ENCODE measurements at places on chromosomes 11 and 22.

DNA sequence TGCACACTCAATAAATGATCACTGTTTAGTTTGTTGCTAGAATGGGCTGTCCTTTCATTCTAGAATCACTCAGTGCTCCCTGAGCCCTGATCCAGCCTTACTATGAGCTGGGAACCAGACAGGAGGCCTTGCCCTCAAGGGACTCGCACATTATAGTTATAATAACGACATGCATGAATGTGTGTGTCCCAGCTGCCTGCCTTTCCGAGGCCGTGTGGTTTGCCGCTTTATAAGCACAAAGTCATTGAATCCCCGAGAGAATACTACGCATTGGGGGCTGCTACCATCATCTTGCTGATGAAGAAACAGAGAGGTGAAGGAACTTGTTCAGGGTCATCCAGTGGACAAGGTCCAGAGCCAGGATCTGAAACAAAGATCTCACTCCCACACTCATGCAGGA, 75.7 kb downstream of the NFAM1 start:
- no peak for DNase-seq

- DNase-seq, result no peak
Observed at GRCh38 chr11:130219148-130219547, 59.6 kb downstream of the ST14 start.

- DNase-seq, result no peak
Observed at GRCh38 chr11:46461461-46461927, 69.9 kb upstream of the CHRM4 start.

- no peak for DNase-seq
Observed at GRCh38 chr11:79406376-79406775, 34.5 kb downstream of the TENM4 start.

DNA sequence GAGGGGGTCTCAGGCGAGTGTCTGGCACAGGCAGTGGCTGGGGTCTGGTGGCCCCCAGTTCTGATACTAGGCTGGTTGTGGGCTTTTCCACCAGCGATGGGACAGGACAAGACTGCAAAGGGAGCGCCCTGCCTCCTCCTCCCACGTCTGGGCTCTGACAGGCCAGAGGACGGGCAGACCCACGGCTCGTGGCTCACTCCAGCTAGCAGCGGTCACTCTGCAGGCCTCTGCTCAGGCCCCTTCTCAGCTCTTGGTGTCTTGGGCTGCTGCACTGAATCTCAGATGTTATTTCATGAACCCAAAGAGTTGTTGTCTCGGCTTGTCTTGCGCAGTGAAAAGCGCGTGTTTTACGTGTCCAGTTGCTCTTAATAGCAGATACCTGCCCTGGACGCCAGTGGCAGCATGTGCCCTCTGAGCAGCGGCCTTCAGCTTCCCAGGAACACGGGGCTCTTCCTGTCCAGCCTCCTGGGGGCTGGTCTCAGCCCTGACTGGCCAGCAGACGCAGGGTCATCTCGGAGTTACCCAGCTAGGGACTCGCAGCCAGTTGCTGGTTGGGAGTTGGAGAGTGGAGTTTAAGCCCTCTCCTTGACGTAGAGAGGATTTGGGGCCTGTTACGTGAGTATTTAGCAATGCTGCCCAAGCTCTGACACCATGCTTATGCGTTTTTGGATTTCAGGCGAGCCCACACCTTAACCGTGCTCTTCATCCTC, 9.6 kb downstream of the PTDSS2 start:
- DNase-seq, result no peak

DNA sequence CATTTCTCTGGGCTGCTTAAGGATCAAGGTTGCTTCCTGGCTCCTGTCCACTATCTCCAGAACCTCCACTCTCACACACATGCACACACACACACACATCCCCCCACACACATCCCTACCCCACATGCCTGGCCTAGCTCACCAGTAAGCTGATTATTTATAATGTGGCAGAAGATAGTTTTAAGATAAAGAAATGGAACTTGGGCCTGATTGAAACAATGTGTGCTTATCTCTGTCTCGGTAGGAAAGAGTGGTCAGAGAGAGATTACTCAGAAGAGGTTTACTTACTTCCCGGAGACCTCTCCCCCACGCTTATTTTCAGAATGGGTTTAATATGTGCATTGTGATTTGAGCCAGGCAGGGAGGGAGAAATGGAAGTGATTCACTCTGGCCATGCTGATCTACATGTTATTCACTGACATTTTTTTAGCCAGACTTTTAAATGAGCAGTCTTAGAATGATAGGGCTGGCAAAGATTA, 422.4 kb downstream of the TENM4 start:
- no peak for DNase-seq

DNA sequence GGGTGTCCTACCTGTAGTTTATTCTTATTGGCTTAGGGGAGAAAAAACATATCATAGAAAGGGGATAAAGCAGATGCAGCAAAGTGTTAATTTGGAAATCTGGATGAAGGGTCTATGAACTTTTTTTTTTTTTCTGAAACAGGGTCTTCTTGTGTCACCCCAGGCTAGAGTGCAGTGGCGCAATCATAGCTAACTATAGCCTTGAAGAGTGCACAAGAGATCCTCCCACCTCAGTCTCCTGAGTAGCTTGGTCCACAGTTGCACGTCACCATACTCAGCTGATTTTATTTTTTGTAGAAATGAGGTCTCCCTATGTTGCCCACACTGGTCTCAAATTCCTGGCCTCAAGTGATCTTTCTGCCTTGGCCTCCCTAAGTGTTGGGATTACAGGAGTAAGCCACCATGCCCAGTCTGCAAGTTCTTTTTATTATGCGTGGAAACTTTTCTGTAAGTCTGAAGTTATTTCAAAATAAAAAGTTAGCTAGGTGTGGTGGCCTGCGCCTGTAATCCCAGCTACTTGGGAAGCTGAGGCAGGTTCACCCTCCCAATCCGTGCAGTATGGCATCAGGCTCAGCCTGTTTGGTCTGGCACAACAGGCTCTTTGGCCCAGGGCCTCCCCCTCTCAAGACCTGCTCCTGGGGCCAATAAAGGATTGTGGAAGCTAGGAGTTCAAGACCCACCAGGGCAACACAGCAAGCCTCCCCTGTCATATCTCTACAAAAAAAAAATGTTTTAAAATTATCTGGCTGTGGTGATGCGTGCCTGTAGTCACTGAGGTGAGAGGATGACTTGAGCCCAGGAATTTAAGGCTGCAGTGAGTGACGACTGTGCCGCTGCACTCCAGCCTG, 111.9 kb downstream of the MED15 start:
- no peak for DNase-seq

DNA sequence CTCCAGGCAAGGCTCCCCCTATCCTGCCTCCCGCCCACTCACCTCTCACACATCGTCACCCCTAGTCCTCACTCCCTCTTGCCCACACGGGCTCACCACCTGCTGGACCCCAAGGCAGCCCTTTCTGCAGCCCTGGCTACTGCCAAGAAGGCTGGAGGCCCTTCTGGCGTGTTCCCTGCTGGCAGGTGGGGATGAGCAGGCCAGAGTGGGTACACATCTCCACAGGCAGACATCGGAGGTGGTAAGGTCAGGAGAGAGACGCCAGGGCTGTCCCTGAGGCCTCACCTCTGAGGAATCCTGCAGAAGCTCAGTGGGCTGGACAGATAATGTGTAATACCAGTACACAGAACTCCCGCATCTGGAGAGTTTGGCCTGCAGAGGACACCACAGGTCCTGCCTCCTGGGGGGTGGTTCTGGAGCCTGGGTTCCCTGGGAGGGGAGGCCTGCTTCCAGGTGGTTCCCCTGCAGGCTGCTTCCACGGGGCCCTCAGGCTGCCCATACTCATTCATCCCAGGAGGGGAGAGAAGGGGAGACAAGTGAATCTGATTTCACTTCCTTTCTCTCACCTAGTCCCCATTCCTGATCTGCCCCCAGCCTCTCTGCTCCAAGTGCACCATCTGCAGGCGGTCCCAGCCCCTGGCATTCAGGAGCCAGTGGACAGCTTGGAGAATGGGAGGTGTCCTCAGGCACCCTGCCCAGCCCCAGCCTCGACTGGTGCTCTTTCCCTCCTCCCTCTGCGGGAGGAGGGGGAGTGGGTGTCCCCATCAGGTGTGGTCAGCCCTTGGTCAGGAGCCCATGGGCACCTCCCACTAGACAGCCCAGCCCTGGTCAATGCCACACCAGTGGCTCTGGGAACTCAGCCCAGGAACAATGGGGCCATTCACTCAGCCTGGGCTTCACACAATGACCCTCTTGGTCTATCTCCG, 6.1 kb upstream of the CHST1 start:
- no peak for DNase-seq

DNA sequence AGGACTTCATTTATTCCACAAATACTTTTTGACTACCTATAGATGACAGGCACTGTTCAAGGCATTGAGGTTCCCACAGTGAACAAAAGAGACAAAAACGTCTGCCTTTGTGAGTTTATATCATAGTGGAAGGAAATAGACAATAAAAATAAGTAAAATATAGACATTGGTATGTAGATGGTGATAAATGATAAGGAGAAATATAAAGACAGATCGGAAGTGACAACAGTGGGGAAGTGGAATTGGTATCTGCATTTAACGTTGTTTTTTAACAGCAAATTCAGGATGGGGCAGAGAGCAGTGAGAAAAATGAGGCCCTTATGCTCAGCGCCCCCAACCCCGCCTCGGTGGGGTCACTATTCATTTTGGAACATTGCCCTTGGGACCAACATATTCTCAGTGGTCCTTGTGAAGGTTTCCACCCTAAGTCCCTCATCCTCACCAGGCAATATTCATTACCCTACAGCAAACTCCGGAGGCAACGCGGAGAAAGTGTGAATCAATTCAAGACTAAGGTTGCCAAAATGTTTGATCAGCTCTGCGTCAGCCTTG, 627 bp upstream of the PEX26 start:
- DNase-seq, result no peak

DNA sequence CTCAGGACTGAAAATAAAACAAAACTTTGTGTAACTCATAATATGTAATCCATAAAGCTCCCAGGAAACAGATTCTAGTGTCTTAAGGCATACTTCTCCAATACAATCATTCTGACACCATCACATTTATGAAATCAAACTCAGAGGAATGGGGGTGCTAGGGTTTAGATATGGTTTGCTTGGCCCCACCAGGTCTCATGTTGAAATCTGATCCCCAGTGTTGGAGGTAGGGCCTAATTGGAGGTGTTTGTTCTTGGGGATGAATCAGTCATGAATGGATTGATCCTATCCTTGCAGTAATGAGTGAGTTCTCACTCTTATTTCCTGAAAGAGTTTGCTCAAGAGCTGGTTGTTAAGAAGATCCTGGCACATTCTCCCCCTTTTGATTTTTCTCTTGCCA, 380.9 kb downstream of the ETS1 start:
- no peak for DNase-seq
